EL (cell line): ENCODE measurements at places on chromosomes 2 and 18.

DNA sequence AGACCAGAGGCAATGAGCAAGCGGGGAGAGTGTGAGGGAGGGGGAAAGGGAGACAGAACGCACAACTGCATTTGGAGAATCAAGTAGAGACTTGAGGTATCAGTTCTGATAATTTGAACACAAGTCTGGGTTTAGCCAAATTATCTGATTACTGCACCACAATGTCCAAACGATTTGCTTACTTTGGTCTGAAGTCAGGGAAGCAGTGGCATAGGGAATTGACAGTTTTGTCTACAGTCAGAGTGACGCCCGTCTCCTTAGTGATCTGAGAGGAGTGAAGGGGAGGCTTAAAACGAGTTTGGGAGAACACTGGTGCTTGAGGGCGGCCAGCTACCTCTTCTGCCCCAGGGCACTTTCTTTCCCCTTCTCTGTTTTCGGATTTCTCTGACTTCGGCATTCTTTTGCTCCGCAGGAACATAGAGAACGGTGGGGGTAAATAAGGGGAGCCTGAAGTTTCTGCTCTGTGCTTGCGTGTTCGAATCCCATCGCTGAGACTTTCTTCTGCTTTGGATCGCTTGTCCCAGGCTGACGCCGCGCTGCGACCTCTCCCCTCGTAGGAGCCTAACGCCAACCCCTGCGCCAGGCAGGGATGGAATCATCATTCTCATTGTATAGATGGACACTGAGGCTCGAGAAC lies 2.9 kb upstream of the DLX2 start:
- DNase-seq: no peak

DNA sequence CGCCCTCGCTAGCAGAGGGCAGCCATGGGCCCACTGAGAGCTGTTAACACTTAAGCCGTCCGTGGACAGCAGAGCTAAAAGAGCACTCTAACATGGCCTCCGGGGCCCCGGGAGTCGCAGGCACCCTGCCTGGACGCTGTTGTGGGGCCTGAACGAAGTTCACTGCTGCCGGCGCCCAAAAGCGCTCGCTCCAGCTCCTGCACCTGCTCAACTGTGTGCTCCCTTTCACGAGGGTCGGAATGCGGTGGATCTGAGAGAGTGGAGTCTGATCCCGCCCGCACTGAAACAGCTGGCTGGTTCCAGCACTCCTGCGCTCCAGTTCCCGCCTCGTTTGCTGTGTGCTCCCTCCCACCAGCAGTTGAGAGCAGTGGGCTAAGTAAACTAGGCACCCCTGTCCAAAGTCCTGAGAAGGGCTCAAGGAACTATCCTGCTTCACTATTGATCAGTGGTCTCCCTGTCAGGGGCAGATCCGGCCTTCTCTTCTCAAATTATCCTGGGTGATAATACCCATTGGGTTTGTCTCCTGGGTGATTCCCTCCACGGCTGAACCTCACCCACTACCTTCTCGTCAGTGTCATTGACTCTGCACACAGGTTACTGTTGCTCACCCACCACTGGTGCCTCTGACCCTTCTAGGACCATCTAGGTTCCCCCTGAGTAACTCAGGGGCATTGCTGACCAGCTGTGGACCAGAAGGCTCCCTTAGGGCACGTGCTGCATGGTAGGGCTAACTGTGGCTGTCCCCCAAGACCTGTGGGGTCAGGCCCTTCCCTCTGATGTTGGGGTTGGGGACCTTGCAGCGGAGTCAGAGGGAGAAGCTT lies 23.5 kb downstream of the B3GNT7 start:
- DNase-seq: no peak

GRCh38 chr2:164606557-164606956 lies 14.7 kb downstream of the GRB14 start:
- peak; percentile 39 for DNase-seq

GRCh38 chr2:240782221-240782885 lies 37.7 kb downstream of the KIF1A start:
- no peak for DNase-seq

DNA sequence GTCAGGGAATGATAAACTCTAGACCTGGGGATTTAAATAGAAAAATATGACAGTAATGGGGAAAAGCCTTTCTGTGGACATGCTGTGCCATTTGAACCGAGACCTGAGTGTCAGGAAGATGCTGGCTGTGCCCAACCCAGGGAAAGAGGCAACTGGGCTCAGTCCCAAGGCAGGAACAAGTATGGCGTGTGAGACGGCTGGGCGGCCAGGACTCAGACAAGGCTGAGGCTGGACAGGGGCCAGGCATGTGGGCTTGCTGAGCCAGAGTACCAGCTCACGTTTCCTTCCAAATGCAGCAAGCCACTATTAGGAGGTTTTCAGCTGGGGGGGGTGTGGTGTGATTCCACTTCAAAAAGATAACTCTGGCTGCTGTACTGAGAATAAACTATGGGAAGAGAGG lies 92.4 kb downstream of the INPP5D start:
- no peak for DNase-seq

- DNase-seq: peak; percentile 70
Measured at GRCh38 chr2:197007716-197008628, 81.5 kb upstream of the PGAP1 start.
